ENCODE measurements at places on chromosomes 2 and 18.

DNA sequence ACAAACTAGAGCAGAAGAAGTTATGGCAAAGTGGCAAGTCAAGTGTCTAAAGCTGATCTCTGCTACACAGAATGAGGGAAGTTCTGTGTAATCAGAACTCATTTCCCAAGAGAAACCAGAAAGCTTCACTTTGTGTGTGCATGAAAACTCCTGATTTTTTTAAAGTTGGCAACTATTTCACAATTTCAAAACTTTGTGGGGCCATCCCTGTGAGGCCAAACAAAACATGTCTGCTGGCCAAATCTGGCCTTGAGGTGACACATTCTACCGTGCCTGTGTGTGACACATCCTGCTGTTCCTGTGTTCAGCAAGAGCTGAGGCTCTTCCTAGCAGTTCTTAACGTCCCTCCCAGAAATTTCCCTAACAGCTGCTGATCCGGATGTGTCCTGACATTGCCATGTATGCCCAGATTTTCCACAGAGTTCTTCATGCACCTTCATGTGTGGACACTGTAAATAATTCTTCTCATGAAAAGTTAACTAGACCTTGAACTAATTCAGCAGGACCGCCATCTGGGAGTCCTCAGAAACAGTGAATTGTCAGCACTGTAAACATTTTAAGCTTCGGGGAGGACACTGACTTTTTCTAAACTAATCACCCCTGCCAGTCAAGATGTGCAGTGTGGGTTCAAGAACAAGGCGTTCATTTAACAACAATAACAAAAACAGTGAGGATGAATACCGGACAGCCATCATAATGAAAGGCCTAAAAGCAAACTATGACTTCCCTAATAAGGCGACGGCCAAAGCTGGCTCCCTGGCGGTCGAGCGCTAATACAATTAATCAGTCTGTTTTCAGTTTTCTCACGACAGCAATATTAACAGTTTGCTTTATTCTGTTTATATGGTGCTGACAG, 99.0 kb downstream of the PLEKHM3 start:
- no peak for DNase-seq

GRCh38 chr2:12300019-12300602, 416.6 kb upstream of the TRIB2 start:
- no peak for DNase-seq

- DNase-seq: no peak
These were observed 61.9 kb upstream of the TFCP2L1 start for GRCh38 chr2:121346859-121347258.

DNA sequence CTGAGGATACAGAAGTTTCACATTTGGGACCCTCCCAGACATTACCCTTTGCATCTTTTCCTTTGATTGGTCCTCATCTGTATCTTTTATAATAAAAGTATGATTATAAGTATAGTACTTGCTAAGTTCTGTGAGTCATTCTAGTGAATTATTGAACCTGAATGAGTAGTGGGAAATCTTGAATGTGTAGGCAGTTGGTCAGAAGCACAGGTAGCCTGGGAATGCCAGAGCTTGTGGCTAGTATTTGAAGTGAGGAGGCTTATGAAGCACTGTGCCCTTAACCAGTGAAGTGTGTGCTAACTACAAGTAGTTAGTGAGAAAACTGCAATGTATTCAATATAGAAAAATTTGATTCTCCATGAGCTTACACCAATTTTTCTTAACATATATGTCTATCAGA, 257.6 kb downstream of the GRB14 start:
- DNase-seq: no peak

All from naive thymus-derived CD4-positive, alpha-beta T cell (primary cell).